C1 segment of cervical spinal cord (tissue), 14 donors: ENCODE measurements at places on chromosomes 12 and 14.

- DNase-seq: no peak
Measured at GRCh38 chr14:35866595-35867279, 40.6 kb downstream of the BRMS1L start.

- no peak for DNase-seq
Measured at GRCh38 chr14:90274808-90275457, 18.6 kb downstream of the PSMC1 start.

- peak; percentile 2 for DNase-seq
Measured at GRCh38 chr12:92064422-92064821, 81.2 kb downstream of the BTG1 start.

DNA sequence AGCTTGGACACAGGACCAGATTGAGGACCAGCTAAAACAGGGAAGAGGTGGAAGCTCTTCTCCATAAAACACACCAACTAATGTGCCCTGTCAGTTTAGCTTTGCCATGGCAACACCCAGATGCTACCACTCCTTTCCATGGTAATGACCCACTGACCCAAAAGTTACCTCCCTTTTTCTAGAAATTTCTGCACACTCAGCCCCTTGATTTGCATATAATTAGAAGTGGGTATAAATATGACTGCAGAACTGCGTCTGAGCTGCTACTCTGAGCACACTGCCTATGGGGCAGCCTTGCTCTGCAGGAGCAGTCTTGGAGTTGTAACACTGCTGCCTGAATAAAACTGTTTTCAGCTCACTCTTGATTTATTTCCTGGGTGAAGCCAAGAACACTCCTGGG is 3.2 kb upstream of the TDG start:
- no peak for DNase-seq

DNA sequence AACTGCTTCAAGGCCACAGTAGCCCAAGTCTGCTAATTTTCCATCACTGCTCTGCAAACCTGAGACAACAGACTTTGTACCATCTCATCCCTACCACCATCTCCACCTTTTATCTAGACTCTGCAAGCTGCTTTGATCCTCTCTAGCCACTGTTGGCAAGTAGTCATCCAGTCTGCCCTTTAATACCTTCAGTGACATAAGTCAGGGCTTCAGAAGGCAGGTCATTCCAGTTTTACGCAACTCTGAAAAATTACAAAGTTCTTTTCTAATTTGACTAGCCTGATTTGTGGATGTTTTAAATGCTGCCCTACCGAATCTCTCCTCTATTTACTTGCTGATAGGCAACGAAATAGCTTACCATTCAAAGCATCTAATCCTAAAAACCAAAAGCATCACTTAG is 2.8 kb downstream of the FERMT2 start:
- DNase-seq: no peak

DNA sequence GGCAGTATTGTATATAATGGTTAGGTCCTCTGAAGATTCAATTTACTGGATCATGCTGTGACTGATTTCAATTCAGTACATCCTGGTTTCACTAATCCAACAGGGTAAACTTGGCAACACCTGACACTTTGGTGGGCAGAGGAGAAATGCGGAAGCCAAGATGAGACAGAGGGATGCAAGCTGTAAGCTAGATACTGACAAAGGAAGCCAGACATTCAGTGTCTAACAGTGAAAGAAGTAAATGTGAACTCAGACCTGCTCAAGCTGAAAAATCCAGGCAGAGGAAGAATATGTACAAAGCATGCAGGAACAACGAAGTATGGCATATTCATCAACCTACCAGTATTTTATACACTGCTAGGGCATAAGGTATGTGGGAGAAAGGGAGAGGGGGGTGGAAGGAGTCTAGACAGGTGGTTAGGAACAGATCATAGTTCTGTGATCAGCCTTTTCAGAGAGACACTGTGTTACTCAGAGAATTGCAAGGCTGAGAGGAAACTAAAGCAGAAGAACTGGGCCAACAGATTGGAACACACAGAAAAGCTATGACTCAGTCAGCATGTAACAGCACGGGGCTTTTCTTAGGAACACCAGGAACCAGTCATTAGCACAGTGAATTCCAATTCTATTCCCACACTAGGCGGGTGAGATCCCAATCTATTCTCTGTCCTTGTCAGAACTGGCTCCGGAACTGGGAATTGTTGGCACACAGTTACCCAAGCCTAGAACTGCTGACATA is 40.3 kb downstream of the NELL2 start:
- no peak for DNase-seq

- no peak for DNase-seq
Measured at GRCh38 chr12:19012965-19013364, 116.6 kb upstream of the PLEKHA5 start.

DNA sequence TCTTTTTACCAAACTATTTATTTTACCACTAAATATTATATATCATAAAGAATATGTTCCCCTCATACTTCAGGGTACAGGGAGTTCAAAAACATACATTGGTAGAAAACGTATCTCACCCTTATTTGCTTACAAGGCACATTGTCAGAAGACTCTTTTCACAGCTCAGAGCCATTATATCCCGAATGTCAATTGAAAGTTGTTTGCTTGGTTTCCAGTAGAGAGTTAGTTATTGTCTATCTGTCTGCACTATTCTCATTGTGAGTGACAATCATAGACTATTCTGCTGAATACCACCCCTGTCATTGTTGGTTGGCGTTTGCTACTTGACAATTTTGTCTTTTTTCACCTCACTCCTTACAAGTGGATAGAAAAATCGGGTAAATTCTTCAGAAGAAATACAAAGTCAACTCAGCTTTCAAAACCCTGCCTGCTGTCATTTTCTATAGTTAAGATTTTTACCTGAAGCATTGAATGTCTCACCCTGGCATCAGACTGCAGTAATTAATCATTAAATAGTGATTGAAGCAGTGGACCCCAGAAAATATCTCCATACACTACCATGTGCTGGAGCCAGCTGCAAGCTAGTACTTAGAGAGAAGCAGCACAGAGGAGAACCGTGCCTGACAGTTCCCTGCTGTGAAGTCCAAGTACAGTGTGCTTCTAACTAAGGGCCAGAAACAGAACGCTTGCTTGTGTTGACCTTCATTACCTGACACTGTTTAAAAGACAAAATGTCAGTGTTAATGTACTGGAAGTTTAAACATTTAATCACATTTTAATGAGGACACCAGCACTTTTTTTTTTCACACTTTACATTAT is 510.6 kb downstream of the RERGL start:
- DNase-seq: no peak

- DNase-seq: no peak
Measured at GRCh38 chr14:52068615-52069306, at the start of gene NID2. Gene NID2 (minus strand): TSS chr14:52069059. CDS start chr14:52068994, 65 bp downstream.

DNA sequence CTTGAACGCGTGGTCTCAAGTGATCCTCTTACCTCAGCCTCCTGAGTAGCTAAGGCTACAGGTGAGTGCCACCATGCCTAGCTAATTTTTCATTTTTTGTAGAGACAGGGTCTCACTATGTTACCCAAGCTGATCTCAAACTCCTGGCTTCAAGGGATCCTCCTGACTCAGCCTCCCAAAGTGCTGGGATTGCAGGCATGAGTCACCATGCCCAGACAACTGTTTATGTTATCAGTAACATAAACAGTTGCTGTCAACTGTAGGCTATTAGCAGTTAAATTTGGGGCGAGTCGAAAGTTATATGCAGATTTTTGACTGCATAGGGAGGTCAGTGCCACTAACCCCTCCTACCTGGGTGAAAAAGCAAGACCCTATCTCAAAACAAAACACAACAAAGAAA is 26.2 kb upstream of the LRRK2 start:
- no peak for DNase-seq

- no peak for DNase-seq
Measured at GRCh38 chr12:52415870-52416750, 10.0 kb upstream of the KRT82 start.

- no peak for DNase-seq
Measured at GRCh38 chr14:103695296-103696069, 19.8 kb downstream of the XRCC3 start.

DNA sequence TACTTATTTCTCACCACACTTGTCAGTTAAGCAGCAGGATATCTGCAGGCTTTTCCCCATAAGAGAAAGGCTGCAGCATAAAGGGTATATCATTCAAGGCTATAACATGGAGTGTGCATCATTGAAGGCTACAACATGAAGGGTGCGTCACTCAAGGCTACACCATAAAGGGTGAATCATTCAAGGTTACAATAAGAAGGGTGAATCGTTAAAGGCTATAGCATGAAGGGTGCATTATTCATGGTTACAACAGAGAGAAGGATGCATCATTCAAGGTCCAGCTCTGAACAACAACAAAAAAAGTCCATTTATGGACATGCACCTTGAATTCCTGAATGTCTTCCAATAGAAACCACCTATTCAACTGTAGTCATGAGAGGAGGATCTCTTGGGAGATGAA is 32.8 kb upstream of the LUM start:
- DNase-seq: no peak

DNA sequence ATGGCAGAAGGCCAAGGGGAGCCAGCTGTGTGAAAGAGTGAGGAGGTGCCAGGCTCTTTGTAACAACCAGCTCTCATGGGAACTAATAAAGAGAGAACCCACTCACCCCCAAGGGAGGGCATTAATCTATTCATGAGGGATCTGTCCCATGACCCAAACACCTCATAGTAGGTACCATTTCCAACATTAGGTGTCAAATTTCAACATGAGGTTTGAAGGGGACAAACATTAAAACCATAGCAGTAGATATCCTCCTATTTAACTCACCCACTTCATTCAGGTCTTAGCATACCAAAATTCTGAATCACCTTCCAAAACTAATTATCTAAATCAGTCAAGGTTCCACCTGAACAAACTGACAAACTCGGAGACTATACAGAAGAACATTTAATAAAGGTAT is 75.3 kb downstream of the PPFIA2 start:
- no peak for DNase-seq

GRCh38 chr14:20986811-20987210 is 3.0 kb upstream of the METTL17 start:
- no peak for DNase-seq

- no peak for DNase-seq
Measured at GRCh38 chr12:109503611-109504010, 26.2 kb downstream of the UBE3B start.

DNA sequence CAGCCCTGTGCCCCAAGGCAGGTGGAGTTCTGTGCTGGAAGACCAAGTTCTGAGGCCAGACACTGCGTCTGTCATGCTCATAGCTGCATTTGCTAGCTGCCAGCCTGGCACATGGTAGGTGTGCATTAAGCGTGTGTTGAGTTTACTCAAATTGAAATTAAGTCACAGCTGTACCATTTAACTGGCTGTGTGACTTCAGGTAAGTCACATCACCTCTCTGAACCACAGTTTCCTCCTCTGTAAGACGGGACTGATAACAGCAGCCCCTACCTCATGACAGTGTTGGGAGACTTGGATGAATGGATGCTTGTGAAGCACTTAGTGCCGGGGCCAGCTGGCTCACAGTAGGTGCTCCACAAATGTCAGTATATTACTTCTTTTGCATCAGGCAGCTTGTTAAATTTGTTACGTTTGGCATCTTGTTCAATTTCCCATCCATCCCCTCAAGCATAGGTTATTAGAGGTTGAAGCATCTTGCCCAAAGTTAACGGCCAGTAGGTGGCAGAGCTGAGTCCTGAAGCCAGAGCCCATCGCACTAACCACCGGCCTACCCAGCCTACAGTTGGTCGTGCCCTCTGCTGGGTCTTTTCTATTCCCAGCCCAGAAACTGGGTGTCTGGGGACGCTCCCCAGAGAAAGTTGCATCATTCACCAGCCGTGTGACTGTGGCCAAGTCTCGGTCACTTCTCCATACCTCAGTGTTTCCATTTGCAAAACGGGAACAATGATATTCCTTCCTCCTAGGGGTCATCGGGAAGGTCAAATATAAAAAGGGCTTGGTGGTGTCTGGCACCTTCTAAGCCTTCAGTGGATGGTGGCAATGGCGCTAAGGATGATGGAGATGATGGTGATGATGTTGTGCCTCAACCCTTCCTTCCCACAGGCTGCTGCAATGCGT is 4.5 kb downstream of the DAO start:
- DNase-seq: peak; percentile 12

DNA sequence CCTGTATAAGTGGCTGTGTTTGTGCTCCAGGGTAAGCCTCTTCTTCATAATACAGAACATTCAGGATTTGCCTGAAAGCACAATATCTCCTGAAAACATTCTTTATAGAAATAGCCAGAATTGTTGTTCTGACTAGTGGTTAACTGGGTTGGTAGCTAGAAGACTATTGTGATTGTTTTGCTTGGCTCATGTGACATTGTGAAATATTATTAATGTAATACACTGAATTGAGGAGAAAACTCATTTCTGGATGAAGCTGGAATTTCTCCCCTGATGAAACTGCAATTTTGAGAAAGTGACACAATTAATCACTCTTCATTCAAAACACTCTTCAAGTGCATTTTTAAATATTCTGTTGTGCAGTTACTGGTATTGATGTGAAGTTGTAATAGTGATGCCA is 172.3 kb upstream of the PTPRQ start:
- no peak for DNase-seq

- no peak for DNase-seq
Measured at GRCh38 chr12:114655934-114656749, 27.8 kb downstream of the TBX3 start.

- DNase-seq: no peak
Measured at GRCh38 chr14:99347561-99347960, 75.6 kb upstream of the BCL11B start.

GRCh38 chr12:46667551-46667950 is 158.2 kb downstream of the SLC38A4 start:
- DNase-seq: no peak

DNA sequence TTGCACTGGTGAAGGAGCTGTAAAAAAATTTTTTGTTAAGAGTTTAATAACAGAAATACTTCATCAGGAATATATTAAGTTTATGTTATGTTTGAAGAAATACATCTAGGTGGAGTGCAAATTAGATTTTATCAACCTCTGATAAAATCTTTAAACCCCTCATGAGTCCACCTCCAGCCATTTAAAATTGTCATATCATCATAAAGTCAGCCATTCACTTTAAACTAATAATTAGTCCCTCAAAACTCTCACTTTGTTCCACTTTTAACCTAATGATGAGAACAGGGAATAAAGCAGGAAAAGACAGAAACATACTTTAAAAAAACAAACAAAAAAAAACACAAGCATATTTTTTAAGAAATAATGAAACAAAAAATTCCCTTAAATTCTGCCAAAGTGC is 25.1 kb downstream of the ZFC3H1 start:
- no peak for DNase-seq

GRCh38 chr12:88310069-88310468 is 168.0 kb downstream of the TMTC3 start:
- no peak for DNase-seq
